ENCODE measurements at places on chromosomes 13 and 19.

DNA sequence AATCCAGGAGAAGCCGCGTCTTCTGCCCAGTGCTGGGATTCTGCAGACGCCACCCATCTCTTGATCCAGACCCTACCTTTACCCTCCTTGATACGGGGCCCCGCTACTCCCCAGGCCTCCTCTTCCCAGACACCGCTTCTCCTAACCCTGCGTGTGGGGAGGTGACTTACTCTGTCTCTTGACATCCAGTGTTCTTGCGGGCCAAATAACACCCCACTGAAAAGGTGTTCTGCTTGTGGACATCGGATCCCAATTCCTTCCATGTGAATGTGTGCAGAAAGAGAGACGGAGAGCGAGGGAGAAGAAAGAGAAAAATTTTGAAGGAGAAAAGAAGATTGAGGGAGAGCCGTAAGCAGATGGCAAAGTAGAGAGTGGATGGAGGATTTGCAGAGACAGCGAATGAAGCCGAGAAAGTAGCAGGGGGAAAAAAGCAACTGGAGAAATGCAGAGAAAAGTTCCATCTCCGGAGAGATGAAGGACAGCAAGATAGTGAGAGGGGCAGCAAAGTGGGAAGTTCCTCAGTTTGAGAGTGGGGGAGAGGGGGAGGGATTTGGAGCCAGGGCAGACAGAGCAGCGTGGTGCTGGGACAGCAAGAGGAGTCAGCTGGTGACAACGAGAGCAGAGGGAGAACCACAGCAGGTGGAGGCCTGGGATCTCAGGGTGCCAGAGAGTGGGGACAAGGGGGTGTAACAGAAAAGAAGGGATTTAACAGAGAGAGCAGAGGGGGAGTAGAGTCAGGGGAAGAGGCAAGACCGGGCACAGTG is 814 bp downstream of the ZNF480 start:
- no peak for DNase-seq

- DNase-seq = no peak
These were observed 27.1 kb downstream of the SUGP2 start for GRCh38 chr19:19006213-19006612.

DNA sequence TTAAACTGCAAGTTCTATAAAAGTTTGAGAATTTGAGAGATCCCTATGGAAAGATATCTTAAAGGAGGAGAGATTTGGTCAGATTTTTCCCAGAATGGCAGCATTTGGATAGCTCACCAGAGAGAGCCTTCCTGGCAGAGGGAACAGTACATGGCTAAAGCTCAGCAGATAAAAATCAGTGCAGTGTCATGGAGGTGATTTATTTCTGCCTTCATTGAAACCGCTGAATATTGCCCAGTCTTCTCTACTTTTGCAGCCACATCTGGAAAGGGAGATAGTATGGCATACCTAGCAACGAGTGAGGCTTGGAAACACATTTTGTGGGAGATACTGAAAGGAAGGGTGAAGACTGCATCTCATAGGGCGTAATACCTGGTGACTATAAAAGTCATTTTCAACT is 155.2 kb downstream of the RFC3 start:
- no peak for DNase-seq

GRCh38 chr19:33197591-33198000 is 3.5 kb downstream of the LRP3 start:
- no peak for DNase-seq

DNA sequence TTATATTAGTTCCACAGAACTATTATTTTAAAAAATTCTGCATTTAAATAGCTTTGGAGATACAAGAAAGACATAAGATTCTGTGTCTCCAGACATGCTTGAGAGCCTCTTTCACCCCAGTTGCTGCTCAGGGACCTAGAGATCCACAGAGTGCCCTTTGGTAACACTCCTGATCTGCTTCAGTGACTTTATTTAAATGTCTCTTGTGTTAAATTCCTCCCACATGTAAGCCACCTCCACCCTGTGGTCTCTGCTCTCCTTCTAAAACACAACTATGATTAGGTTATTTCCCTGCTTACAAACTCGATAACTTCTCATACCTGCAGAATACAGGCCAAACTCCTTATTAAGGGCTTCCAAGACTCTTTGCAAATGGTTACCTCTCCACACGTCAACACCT is 141.0 kb downstream of the RFC3 start:
- no peak for DNase-seq

DNA sequence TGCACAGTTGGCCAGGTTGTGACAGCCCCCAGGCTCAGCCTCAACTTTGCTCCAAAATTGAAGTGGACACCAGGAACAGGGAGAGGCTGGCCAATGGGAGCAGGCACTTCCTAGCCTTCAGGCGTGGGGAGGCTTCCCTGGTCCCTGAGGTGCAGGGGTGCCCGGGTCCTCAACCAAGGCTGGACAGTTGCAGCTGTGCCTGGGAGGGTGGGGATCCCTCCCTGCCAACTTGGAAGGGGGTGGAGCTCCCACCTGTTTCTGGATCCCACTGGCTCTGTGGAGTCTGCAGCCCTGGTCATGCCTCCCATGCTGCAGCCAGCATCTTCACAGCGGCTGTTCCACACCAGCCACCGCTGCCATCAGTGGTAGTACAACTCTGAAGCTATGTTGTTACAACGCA is 502.8 kb upstream of the SLITRK5 start:
- no peak for DNase-seq

Data from amniotic stem cell (primary cell).